Hematopoietic multipotent progenitor cell treated with erythropoietin and hydrocortisone succinate and interleukin-3 and kit ligand, for 8 days (in vitro differentiated cells): ENCODE measurements at places on chromosomes 5 and 9.

DNA sequence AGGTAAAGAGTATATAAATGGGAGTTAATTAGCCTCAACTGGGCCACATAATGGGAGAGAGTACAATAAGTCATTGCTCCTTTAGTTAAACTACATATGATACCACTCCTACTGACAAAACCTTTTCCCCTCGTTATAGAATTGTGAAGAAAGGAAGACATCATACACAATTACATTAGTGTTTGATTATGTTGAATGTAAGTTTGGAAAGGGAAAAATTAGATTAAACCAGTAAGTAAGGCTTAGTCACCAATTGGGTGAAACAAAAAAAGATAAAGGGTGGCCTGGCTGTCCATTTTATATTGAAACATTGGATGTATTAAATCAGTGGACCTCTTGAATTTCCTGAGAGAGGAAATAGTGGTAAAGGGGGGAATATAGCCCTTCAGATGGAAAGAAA is 464.3 kb upstream of the PAPPA start:
- DNase-seq: no peak

GRCh38 chr5:61809651-61810050 is 477.6 kb downstream of the ZSWIM6 start:
- DNase-seq: no peak

DNA sequence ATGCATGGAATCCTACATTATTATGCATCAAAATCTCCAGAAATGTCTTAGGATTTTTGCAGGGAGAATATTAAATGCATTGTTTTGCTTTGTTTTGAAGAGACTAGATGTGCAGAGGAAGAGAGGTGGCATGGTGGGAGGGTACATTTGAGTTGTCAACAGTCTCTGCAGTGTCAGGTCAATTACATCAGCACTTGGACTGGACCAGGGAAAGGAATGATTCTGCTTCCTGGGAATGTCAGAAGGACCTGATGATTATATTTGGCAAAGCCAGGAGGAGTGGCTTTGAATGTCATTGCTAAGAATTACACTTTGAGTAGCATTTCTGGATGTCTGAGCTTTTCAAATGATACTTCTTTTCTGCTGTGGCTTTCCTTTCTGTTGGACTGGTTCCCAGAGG is 17.5 kb upstream of the TMEFF1 start:
- DNase-seq: no peak

- no peak for DNase-seq
These were observed 12.9 kb downstream of the PLEKHG4B start for GRCh38 chr5:104778-105296.

DNA sequence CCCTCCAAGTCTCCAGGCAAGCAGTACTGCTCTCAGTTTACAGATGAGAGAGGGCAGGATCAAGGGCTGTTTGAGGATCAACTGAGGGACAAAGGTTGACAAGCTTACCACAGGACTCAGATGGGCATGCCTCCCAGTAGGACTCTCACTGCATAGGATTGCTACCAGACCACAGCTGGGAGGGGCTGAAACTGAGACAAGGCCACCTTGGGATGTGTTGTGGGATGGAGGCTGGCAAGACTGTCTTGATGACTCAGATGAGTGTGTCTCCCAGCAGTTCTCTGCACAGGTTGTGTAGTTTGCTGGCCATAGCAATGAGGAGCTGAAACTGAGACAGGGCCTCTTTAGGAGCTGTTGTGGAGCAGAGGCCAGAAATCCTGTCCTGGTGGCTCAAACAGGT is 222.2 kb upstream of the IRX1 start:
- DNase-seq: no peak

- no peak for DNase-seq
These were observed 80.0 kb downstream of the ZNF622 start for GRCh38 chr5:16385516-16386090.

GRCh38 chr9:89780959-89781358 is 176.1 kb downstream of the GADD45G start:
- no peak for DNase-seq

DNA sequence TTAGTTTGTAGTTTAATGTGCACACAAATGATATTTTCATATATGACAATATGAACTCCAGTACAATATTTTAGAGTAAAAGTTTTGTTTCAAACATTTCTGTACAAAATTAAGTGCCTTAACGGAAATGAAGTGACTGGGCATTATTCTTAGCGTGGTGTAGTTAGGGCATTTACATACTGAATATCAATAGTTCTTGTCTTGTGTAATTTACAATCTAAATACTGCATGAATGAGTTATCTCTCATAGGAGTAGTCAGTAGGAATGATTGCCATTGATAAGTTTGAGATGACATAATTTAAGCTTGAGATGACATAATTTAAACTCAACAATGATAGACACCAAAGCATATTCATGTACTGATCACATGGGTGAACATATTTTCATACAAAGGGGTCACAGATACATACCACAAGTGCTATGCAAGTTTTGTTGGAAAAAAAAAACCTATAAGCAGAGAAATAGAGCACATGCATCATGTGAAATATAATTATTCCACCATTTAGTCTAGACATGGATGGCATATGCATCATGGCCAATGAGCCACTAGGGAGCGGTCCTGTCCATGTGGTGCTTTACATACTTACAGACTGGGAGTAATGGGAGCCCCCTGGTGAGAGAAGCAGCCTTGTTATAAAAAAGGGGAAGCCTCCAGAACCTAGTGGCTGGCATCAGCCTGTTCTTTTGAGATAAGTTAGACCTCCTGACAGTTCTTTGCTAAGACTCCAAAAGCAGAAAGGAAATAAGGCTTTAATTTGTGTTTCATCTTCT is 1523.9 kb downstream of the MAT2B start:
- DNase-seq: peak; percentile 84
